ENCODE measurements at places on chromosomes 5 and 9.

- peak; percentile 49 for DNase-seq
These were observed 735 bp downstream of the PTGR1 start for GRCh38 chr9:111598733-111599091.

GRCh38 chr5:177520916-177521513 lies 4.3 kb upstream of the DDX41 start:
- peak; percentile 34 for DNase-seq

DNA sequence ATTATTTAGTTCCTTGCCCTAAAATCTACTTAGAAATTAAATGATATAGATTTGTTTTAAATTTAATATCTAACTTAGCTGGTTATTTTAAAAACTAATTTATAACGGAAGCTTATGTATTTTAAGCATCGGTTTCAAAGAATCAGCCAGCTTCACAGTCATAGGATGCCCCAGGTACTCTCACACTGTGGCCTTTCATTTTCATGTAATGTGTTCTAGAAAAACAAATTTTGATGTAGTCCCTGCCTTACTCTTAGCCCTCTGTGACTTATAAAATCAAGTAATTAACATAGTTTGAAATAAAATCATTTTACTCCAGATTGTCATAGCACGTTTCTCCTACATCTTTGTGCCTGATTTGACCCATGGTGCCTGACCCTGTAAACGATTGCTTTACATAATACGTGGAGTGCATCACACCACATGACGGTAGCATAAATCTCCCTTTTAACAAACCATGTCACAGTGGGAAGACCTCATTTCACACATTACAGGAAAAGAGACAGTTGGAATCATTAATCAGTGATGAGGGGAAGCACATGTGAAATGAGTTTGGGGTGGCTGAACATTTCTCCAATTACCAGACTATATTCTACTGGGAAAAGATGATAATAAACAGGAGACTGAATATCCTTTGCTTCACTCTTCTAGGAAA lies 731.5 kb upstream of the CDH9 start:
- DNase-seq: no peak

- DNase-seq: peak; percentile 72
These were observed 65.0 kb downstream of the HSD17B3 start for GRCh38 chr9:96236854-96237550.

DNA sequence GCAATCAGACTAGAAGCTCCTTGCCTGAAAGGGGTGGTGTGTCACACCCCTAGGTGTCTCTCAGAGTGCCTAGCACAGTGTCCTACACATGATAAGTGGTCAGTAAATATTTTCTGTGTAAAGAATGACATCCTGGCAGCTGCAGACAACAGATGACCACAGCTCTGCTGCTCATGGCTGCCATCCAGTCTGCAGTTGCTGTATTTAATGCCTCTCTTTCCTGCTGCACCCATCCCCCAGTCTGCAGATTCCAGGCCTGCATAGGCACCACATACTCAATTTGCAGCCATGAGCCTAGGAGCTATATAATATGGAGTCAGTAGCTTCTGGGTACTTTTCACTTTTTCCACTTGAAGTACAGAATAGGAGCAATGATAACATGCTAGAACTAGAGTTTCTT lies 94.9 kb upstream of the NR4A3 start:
- no peak for DNase-seq

- DNase-seq: no peak
These were observed 95.9 kb upstream of the TNC start for GRCh38 chr9:115213818-115214334.

- no peak for DNase-seq
These were observed 9.3 kb downstream of the CCNH start for GRCh38 chr5:87403409-87403808.

- DNase-seq: peak; percentile 59
These were observed 887 bp upstream of the MAP3K1 start for GRCh38 chr5:56814361-56814962.
